ENCODE measurements at places on chromosomes 7 and 10.

- DNase-seq: no peak
Observed at GRCh38 chr7:32093415-32094408, 23.5 kb upstream of the PDE1C start.

DNA sequence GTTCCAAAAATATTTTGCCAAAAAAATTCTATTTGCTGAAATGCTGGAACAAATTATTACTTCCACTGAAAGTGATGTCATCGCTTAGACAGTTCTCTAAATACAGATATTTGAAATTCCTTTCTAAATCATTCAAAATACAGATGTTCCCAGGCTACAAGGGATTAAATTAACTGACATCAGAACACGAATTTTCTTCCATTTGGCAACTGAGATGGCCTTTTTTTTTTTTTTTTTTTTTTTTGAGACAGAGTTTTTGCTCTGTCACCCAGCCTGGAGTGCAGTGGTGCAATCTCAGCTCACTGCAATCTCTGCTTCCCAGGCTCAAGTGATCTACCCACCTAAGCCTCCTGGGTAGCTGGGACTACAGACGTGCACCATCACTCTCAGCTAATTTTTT lies 57.0 kb downstream of the P4HA1 start:
- no peak for DNase-seq

- DNase-seq: no peak
Observed at GRCh38 chr10:132721725-132722124, 64.2 kb downstream of the NKX6-2 start.

DNA sequence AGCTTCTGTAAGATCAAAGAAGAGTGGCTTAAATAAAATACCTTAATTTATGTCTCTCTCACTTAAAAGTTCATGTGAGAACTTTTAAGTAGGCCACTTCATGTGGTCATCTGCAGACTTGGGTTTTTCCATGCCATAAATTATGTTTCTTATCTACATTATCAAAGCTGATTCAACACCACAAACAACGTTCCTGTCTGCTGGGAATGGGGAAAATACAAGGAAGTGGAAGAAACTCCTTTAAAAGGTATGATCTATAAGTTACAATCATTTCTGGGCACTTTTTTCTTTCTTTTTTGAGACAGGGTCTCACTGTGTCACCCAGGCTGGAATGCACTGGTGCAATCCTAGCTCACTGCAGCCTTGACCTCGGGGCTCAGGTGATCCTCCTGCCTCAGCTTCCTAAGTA lies 16.9 kb upstream of the OTUD1 start:
- no peak for DNase-seq

DNA sequence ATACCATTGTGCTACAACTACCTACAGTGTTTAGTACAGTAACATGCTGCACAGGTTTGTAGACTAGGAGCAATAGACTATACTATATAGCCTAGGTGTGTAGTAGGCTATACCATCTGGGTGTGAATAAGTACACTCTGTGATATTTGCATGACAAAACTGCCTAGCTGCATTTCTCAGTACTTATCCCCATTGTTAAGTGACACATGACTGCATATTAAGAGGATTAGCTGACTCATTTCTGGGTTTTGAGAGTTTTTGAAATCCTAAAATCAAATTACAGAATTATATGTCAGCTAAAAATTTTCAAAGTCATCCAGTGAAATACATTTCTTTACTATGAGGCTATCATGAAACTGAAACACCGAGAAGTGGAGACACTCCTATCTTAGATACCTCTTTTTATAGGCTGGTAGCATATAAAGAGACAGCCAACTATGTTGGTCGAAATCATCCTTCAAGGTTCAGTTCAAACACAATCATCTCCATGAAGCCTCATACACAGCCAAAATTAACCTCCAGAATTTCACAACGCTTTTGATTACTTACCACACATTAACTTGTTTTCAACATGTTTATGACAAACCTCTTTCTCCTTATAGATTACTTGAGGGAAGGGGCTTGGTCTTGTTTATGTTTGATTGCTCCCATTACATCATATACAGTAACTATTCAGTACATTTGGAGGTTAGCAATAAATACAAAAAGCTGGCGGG lies 89.8 kb upstream of the ANK3 start:
- no peak for DNase-seq

- peak; percentile 75 for DNase-seq
Observed at GRCh38 chr10:29617880-29618340, 16.9 kb downstream of the SVIL start.

GRCh38 chr10:64158551-64158950 lies 637.4 kb downstream of the REEP3 start:
- no peak for DNase-seq

GRCh38 chr10:132467464-132468149 lies 70.0 kb upstream of the INPP5A start:
- DNase-seq: peak; percentile 24

- DNase-seq: no peak
Observed at GRCh38 chr7:84013616-84014240, 180.9 kb downstream of the SEMA3A start.

DNA sequence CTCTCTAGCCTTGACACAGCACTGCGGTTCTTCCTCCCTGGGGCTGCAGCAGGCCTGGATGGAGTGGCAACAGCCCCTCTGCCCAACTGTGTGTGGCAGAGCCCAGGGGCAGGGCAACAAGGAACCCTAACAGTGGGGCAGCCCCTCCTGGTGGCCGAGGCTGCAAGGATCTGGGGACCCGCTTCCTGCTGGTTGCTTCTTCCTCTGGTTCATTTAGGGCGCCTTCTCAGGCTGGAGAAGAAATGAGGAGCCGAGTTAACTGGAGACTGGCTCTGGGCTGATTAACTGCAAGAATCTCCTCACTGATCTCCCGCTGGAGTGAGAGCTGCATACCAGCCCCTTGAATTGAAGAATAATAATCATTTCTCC lies 80.1 kb upstream of the EMX2 start:
- DNase-seq: no peak

GRCh38 chr7:90789736-90790306 lies 193.7 kb downstream of the CDK14 start:
- no peak for DNase-seq

Measured in femur (tissue), 1 donor.